ENCODE measurements at places on chromosomes 6 and 20.

- no peak for DNase-seq
These were observed 467.3 kb downstream of the PREX1 start for GRCh38 chr20:48360342-48360975.

- no peak for DNase-seq
These were observed 46.6 kb downstream of the DTD1 start for GRCh38 chr20:18634501-18634900.

DNA sequence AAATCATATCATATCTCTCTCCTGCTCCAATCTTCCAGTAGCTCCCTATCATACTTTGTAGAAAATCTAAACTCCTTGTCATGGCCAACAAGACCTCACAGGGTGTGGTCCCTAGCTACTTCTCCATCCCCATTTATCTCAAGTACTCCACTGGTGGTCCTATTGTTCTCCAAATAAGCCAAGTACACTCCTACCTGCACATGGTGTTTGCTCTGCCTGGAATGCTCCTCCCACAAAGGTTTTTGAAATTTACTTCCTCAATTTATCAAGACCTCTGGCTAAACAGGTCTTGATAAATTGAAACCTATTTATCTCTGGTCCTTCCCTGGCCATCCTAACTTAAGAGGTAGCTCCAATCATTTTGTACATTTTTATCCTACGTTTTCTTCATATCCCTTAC lies 12.1 kb downstream of the TMX4 start:
- no peak for DNase-seq

DNA sequence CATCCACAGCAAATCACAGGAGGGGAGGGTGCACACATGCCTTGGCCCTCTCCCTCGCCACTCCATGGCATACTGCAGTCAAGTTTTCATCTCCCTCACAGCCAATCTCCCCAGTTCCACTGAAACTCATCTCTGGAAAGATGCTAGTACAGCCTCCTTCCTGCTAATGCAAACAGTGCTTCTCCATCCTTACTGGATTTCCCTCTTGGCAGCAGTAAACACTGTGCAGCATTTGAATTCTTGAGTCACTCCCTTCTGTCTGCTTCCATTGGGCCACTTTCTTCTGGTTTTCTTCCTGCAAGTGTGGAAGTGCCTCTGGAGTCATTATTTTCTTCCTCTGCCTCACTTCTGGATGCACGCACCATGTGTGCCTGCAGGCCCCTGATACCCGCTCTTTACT lies 460.3 kb downstream of the QKI start:
- DNase-seq = no peak

DNA sequence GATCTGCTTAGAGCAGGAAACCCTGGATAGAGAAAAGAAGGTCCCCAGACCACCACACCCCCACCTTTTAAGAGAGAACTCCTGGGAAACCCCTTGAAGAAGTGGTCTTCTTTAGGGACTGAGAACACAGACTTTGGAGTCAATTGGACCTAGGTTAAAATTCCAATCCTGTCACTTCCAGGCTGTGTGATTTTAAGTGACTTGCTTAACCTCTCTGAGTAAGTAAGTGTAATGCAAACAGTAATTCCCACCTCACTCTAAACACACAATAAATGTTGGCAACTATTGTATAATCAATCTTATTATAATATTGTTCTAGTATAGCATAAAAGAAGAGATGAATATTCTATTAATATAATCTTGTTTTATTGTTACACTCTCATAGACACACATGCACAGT lies 3.3 kb downstream of the TFEB start:
- DNase-seq = no peak

DNA sequence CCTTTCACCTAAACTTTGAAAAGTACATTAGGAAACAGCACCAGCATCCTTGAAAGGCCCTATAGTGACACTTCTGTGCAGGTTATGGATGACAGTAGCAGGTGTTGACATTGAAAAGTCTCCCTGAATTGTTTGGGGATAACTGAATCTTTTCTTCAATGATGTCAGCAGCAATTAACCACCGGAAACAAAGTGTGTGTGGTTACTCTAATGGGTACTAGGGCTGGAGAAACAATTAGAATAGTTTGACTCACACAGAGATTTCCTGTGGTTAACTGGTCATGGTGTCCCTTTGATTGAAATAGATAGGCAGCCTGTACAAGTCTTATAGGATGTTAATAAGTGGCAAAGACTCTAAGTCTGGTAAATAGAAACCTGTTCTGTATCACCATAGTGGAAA lies 189.1 kb downstream of the TBX18 start:
- no peak for DNase-seq

GRCh38 chr6:53483423-53484353 lies 61.2 kb downstream of the GCLC start:
- DNase-seq = no peak

Measured in progenitor cell of endocrine pancreas (in vitro differentiated cells).